ENCODE measurements at places on chromosomes 1 and 21.

DNA sequence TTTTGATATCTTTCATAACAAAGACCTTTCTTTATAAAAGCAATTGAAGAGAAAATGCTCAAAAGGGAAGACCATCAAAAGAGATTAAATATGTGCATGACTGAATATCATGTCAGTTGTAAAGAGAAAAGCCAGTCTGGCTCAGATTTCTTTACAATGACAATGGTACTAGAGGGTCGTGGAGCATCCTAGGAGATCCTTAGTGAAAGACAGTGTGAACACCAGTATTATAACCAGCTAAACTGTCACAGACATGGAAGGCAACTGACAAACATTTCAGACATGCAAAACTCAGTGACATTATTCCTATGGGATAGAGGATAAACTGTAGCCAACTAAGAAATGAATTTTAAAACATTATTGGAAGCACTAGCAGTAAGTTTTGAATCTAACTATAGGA is 27.1 kb upstream of the ADARB1 start:
- no peak for DNase-seq

DNA sequence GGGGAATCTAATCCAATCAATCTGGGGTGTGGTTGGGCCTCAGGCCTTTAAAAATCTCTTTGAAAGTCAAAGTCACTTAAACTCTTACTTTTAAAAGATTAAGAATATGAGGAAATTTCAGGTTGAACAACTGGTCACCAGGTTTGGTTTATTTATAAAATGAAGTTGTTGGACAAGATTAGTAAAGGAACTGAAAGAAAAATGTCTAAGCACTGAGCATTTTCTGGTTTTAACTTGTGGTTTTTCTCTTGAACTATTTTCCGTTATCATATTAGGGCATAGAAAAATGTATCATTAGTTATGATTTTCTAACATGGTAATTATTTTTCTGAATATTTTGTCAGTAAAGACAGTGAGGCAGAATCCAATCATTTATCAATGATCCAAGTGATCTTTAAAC is 49.6 kb downstream of the RGS2 start:
- DNase-seq = no peak

DNA sequence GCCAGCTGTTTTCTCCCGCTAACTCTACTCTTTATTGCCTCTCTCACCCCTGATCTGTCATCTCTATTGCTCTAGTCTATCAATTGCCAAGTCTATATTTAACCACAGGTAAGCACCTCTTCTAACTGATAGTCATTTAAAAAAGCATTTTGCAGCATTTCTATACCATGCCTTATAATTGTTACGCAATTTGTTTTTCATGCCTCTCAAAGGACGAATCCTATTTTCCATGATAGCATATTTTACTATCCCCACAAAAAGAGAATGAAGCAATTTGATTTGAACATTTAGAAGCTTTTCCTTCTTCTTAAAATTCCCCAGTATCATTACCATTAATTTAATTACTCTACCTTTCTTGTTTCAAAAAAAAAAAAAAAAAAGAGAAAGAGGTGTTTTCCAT is 432.8 kb upstream of the ZP4 start:
- DNase-seq = no peak

DNA sequence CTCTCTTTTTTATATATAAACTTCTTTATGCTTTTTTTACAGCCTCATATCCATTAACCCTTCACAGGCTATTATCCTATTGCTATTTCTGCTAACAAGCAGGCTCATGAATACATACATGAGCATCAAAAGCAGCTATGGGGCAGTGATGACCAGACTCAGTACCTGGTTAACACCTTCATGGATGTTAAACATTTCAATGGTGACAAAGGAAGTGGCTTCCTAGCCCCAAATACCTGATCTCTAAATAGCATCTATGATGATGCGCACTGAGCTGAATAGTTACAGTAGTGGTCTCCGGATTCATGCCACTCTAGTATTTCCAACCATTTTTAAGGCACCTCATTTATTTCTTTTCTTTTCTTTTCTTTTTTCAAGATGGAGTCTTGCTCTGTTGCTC is 101.1 kb downstream of the TM2D1 start:
- DNase-seq = no peak

GRCh38 chr1:29708381-29708780 is 472.1 kb downstream of the PTPRU start:
- DNase-seq = no peak

DNA sequence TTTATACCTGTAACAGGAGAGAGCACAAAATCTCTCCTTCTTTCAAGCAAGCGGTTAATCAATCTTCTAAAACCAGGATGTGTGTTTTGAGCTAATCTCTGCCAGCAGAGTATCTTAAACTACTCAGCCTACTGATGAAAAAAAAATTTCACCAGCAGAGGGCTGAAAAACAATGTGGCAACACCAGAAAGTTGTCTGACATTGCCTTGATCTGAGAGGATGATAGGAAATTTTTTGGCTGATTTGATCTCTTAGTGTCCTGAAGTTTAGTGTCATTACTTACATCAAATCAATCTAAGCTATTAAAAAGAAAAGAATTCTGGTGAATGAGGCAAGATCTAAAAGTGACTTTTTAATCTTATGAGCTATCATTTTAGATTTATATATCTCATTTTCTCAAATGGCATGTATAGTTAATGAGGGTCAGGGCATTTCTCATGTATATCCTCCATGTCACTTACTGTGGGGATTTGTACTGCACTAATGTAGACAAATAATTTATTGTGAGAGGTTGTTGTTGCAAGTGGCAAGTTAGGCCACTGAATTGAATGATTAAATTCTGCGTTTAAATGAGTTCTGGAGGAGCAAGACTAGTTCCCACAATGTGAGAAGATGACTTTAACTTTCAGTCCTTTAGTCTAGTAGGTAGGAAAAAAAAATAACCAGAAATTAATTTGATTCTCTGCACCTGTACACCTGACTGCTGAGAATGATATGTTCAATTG is 10.9 kb downstream of the ADAMTS1 start:
- DNase-seq = no peak

All from activated T-helper 1 cell treated with Interleukin-2 at 50 U/mL for 16 hours (primary cell).